Mesothelial cell of epicardium (in vitro differentiated cells): ENCODE measurements at places on chromosomes 1 and 21. TPM values are rescaled to one million over a fixed set of nuclear protein-coding genes. Genes with fewer than 3 reads are reported as not detected.
A peak's percentile ranks its signal among the peaks of the same experiment; 100 is the strongest.

- H3K27ac ChIP-seq, result no peak overlapping the region
- peaks cover 5% of the 10 kb centered on the region for H3K36me3 ChIP-seq
- H3K4me1 ChIP-seq, result no peaks in the 10 kb centered on the region
These were observed 189.4 kb downstream of the COP1 start for GRCh38 chr1:176017722-176018121.

Gene TEDDM1
- not detected in 3 replicates for total RNA-seq

DNA sequence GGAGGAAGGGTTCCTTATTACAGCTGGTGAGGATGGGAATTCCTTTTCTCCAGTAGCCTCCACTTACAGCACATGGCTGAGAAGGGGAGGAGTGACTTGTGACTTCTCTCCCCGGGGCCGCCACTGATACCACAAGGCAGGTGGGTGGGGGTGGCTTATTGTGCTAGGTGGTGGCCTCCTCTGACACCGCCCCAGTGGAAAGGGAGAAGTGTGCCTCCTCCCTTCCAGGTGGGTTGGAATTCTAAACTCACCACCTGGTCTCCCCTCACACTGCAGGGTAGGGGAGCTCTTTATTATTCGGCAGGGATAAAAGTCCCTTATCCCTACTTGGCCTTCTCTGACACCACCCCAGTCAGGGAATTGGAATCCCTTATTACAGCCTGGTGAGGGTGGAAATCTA, 89.5 kb downstream of the CCDC30 start:
- H3K27me3 ChIP-seq, result no peaks in the 10 kb centered on the region
- DNase-seq, result no peak
- H3K4me3 ChIP-seq, result no peak overlapping the region
- H3K27ac ChIP-seq, result no peak overlapping the region

DNA sequence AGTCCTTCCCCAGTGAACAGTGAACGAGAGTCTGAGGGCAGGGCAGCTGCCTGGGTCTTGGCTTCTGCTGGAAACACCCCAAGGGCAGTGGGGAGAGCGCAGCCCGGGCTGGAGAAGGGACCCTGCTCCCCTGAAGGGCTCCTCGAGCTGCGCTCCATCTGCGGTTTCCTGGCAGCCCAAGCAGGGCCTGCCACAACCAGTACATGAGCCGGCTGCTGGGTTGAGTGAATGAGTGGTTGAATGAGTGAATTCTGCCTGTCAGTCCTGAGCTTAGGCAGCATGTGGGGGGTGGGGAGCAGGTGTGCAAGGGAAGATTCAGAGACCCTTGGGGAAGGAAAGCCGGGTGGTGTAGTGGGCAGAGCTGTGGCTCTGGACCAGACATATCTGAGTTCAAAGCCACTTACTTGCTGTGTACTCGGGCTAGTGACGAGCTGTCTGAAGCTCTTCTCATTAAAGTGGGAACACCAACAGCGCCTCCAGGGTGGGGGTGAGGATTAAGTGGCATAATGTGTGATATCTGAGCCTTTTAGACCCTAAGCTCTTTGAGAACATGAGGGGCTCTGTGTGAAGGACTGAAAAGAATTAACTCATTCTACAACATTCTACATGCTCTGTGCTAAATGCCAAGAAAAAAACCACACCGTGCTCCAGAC, 3.7 kb downstream of the OPRD1 start:
- peaks cover 55% of the 10 kb centered on the region for H3K27me3 ChIP-seq
- H3K4me1 ChIP-seq, result peaks cover 3% of the 10 kb centered on the region
- H3K36me3 ChIP-seq, result no peaks in the 10 kb centered on the region
- DNase-seq, result no peak

- H3K4me1 ChIP-seq, result peaks cover 41% of the 10 kb centered on the region
- no peak within 1 kb of the TSS for H3K27ac ChIP-seq
- H3K4me3 ChIP-seq, result peak within 1 kb of the TSS; percentile 52
- peaks cover 2% of the 10 kb centered on the region for H3K36me3 ChIP-seq
These were observed at the start of gene TBX15 for GRCh38 chr1:118988186-118989005. Gene TBX15, minus strand, starts transcription at chr1:118988343. Its CDS starts 548 bp downstream, at chr1:118987795.

DNA sequence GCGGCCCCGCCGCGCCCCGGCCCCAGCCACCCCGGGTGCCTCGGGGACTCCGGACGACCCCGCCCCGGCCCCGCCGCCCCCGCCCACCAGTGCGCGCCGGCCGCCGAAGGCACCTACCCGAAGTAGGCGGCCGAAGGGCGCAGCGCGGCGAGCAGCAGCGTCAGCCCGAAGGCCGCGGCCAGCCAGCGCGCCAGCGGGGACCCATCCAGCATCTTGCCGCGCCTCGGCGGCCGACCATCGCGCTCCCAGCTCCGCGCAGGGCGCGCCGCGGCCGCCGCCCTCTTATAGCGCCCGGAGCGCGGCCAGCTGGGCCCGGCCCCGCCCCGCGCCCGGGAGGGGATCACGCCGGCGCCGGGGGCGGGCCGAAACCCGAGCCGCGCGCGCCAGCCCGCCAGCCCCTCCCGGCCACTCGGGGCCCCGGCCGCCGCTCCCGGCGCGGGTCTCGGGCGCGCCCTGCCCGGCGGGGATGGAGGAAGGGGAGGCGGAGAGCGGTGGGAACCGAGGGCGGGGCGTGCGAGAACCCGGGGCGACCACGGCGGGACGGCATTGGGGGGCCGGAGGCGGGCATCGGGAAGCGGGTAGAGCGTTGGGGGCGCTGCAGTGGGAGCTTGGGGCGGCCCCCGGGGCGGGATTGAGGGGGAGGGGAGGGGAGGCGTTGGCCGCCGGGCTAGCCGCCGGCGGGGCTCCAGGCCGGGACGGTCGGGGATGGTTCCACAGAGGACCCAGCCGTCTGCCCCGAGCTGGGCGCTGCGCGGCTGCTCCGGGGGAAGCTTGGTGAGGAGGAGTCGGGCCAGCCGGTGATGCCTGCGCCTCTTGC, at the start of gene WNT9A:
WNT9A (minus strand) TSS at position 257 of the 817 bp plus-strand sequence; CDS start at position 212, 45 bp downstream.
- H3K27ac ChIP-seq, result peak within 1 kb of the TSS; percentile 76
- DNase-seq, result peak; percentile 46
- H3K4me1 ChIP-seq, result peaks cover 26% of the 10 kb centered on the region
- H3K27me3 ChIP-seq, result peaks cover 26% of the 10 kb centered on the region
- H3K4me3 ChIP-seq, result peak within 1 kb of the TSS; percentile 73
- H3K36me3 ChIP-seq, result no peaks in the 10 kb centered on the region

DNA sequence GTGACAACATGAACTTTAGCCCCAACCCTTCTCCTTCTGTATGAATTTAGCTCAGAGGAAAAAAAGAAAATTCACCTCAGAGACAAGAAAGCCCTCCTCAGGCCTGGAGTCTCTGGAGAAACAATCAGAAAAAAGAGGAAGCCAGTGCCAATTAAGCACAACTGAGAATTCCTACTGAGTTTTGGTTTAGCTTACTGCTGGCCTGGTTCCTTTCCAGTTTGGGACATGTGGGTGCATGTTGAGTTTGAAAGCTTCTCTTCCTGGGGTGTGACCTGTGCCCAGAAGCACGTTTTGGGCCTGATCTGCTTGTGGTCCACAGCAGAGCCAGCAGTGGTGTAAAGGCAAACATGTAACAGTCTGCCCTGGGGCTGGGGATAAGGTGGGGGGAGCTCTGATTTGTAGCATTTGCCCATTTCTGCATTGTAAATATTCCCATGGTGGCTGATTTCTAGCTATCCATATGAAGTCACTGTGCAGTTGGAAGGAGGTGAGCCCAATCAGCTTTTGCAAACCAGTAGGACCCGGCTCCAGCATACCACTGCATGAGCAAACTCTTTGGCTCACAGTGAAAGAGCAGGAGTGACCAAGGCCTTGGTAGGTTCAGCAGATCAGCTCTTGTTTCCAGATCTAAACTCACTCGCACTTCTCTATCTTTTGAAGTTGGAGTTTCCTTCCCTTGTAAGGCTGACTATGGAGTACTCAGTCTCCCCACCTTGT, 4.7 kb upstream of the THEM5 start:
- H3K4me1 ChIP-seq, result peaks cover 23% of the 10 kb centered on the region
- no peak for DNase-seq
- no peaks in the 10 kb centered on the region for H3K36me3 ChIP-seq
- no peak overlapping the region for H3K27ac ChIP-seq
- H3K4me3 ChIP-seq, result no peak overlapping the region
- H3K27me3 ChIP-seq, result no peaks in the 10 kb centered on the region

Gene FLG2
- not detected in 3 replicates for total RNA-seq

- peaks cover 49% of the 10 kb centered on the region for H3K36me3 ChIP-seq
- no peak overlapping the region for H3K4me3 ChIP-seq
- DNase-seq, result no peak
- no peak overlapping the region for H3K27ac ChIP-seq
- H3K4me1 ChIP-seq, result no peaks in the 10 kb centered on the region
These were observed 38.4 kb downstream of the ACBD3 start for GRCh38 chr1:226148121-226148648.

Gene SLFNL1
- total RNA-seq, result 1.2 to 1.4 TPM (median 1.3 TPM) in 3 replicates

Gene CD1D
- 2.2 to 2.8 TPM (median 2.8 TPM) in 3 replicates for total RNA-seq

DNA sequence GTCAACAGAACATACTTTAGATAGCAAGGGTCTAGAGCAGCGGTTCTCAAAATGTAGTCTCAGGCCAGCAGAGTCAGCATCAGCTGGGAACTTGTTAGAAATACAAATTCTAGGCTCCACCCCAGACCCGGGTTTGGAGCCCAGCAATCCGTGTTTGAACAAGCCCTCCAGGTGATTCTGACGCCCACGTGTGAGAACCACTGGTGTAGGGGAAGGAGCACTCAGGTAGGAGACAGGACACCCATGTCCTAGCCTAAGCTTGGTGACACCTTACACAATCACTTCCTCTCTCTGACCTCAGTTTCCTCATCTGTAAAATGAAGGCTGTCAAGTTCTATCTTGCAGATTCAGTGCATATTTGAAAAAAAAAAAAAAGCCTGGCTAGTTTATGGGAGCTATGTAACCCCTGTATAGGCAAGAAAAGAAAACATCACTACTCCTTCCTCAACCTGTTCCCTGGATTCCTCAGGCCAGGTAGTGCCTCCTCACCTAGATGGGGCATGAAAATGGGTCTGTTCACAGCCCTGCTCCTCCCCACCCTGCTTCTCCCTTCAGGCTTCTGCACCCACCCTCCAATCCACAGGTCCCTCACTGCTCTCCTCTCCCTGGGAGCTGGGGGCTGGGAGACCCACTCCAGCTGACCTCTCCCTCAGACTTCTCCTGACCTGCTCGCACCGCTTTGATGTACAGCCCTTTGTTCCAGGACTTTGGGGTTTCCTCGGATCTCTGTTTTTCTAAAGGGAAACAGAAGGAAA, 7.1 kb upstream of the PHLDA3 start:
- DNase-seq, result no peak
- no peaks in the 10 kb centered on the region for H3K36me3 ChIP-seq
- peaks cover 25% of the 10 kb centered on the region for H3K4me1 ChIP-seq
- H3K4me3 ChIP-seq, result peak overlapping the region; percentile 20

- H3K4me1 ChIP-seq, result no peaks in the 10 kb centered on the region
- no peaks in the 10 kb centered on the region for H3K36me3 ChIP-seq
- H3K27me3 ChIP-seq, result no peaks in the 10 kb centered on the region
- no peak overlapping the region for H3K4me3 ChIP-seq
These were observed 17.1 kb downstream of the DNASE2B start for GRCh38 chr1:84415396-84415795.

Gene GPR37L1
- 0.07 to 0.11 TPM (median 0.09 TPM) in 3 replicates for total RNA-seq

Gene INSRR
- 0.45 to 0.66 TPM (median 0.51 TPM) in 3 replicates for total RNA-seq

Gene NMNAT2
- 0.45 to 1.2 TPM (median 0.69 TPM) in 3 replicates for total RNA-seq

GRCh38 chr1:243842978-243843511, 7.0 kb downstream of the AKT3 start:
- peaks cover 19% of the 10 kb centered on the region for H3K4me1 ChIP-seq
- H3K27me3 ChIP-seq, result no peaks in the 10 kb centered on the region
- H3K36me3 ChIP-seq, result peaks cover 11% of the 10 kb centered on the region
- no peak overlapping the region for H3K4me3 ChIP-seq
- peak overlapping the region; percentile 87 for H3K27ac ChIP-seq
